ENCODE measurements at places on chromosomes 13 and 19.

- no peak for DNase-seq
Observed at GRCh38 chr19:2933490-2933910, 11.3 kb downstream of the ZNF77 start.

GRCh38 chr19:8332976-8333766, 9.9 kb downstream of the KANK3 start:
- DNase-seq = no peak

- DNase-seq = peak; percentile 23
Observed at GRCh38 chr13:113904411-113904810, 40.5 kb upstream of the GAS6 start.

DNA sequence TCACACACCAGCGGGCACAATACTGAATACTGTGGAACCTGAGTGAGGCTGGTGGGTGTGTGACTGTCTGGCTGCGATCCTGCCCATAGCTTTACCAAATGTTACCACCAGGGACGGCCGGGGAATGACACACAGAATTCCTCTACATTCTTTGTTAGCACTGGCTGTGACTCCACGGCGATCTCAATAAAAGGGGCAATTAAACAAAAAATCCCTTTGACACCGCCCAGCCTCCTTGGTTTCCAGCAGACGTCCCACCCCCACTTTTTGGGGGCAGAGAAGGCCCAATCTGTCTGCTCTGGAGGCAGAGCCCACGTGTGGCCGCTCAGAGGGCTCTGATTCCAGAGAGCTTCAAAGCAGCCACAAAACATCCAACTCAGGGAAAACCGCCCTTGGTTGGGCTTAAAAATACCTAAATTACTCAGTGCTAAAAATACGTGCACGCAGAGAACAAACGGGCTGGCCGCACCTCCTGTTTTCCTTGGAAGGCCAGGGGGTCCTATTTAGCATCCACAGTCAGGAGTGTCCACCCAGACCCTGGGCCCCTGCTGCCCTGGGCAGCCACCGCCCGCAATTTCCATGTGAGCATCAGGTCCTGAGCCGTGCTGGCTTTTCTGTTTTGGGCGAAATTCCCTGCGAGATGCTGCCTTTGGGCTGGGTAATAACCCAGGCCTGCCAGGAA, 47.8 kb downstream of the GADD45B start:
- DNase-seq = no peak

- DNase-seq = no peak
Observed at GRCh38 chr13:46297361-46297811, 85.7 kb downstream of the LRRC63 start.

Data from activated CD4-positive, alpha-beta T cell treated with anti-CD3 and anti-CD28 coated beads, Interleukin-2, amount 50 U/mL, for 1 hour (primary cell).